IPS DF 19.7 (cell line): ENCODE measurements at places on chromosomes 2 and 18.

GRCh38 chr2:37881397-37881796 lies 43.7 kb upstream of the RMDN2 start:
- DNase-seq = no peak

- DNase-seq = no peak
These were observed 233.4 kb upstream of the COPS8 start for GRCh38 chr2:236852100-236852976.

- no peak for DNase-seq
These were observed 236.4 kb downstream of the ALPK2 start for GRCh38 chr18:58392324-58393000.

DNA sequence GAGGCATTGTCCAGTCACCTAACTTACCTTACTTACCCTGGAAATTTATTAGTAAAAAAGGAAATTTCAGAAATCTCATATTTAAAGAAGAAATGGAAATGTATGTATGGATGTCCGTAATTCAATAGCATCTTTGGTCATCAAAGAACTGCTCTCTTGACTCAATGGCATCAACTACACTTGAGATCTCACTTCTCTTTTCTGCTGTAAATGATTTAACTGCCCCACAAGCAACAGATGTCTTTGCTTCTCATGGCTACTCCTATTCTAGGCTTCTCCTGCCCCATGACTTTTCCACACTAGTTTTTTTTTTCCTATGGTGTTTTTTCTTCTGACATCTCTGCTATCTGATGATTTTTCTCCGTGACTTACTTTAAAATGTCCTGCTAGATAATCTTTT lies 34.0 kb upstream of the ERMN start:
- no peak for DNase-seq

DNA sequence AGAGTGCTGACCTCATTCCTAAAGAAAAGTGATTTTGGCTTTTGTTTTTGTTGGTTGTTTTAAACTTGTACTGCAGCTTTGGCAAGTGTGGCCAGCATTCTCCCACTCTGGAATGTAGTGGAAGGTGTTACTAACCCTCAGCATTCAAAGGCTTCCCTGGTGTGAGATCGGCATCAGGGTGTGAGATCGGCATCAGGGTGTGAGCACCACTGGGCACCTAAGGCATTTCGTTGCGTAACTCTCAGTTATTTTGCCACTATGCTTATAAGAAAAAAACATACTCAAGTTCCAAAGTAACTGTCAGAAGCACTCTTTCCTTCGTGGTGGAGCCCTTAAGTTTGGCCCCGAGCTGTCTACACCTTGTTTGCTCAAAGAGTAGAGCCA lies 1.7 kb downstream of the CYBRD1 start:
- no peak for DNase-seq

- no peak for DNase-seq
These were observed 50.6 kb upstream of the DCC start for GRCh38 chr18:52289392-52289791.

GRCh38 chr2:58042486-58042970 lies 4.1 kb upstream of the VRK2 start:
- DNase-seq = no peak

- no peak for DNase-seq
These were observed 82.2 kb downstream of the ADD2 start for GRCh38 chr2:70685771-70686171.

DNA sequence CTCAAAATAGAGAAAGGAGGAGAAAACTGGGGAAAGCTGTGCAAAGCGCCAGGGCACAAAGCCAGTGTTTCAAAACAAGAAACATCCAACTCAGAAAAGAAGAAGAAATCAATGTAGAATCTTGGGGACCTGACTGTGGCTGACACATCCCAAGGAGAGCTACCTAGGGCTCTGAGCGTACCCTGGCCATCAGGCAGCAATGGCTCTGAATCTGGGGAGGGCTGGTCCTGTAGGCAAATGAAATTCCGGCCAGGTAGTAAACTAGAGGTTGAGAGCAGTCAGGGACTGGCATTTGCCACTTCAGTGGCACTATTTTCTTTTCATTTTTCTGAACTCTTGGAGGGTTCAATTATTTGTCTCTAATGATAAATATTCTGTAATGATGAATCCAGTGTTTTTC lies 525.8 kb downstream of the STK39 start:
- DNase-seq = no peak

DNA sequence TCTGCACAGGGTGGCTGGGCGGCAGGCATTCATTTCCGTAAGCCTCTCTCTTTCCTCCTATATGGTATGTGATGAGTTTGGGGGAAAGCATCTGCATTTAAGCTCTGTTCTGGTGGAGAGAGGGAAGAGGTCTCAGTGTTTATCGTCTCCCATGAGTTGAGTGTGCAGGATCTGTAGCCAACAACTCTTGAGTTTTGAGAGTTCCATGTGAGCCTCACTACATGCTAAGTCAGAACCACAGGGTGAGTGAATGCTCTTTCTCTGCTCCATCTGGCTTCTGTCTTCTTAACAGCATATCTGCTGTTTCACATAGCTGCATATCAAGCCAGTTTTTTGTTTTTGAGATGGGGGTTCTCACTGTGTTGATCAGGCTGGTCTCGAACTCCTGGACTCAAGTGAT lies 22.7 kb downstream of the RAB31 start:
- no peak for DNase-seq

GRCh38 chr2:144152817-144153271 lies 367.1 kb downstream of the ZEB2 start:
- no peak for DNase-seq

DNA sequence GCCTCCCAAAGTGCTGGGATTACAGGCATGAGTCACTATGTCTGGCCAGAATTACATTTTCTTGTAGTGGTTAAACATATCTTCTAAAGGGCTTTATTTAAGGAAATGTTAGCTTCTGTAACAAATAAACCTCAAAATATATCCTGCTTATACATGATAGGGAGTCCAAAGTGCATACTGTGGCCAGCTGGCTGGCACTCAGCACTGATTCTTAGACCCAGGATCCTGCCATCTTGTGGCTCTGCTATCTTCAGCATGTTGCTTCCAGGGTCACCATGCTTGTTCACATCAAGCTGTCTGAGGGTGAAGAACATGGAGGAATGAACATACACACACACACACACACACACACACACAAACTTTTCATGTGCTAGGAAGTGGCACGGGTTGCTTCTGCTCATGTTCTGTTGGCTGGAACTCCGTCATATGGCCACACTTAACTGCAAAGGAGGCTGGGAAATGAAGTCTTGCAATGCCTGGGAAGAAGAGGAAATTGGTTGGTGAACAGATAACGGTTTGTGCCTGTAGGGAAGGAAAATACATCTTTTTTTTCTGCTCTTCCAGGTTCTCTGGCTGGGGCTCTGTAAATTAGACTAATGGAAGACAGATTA lies 40.0 kb downstream of the NPPC start:
- no peak for DNase-seq

DNA sequence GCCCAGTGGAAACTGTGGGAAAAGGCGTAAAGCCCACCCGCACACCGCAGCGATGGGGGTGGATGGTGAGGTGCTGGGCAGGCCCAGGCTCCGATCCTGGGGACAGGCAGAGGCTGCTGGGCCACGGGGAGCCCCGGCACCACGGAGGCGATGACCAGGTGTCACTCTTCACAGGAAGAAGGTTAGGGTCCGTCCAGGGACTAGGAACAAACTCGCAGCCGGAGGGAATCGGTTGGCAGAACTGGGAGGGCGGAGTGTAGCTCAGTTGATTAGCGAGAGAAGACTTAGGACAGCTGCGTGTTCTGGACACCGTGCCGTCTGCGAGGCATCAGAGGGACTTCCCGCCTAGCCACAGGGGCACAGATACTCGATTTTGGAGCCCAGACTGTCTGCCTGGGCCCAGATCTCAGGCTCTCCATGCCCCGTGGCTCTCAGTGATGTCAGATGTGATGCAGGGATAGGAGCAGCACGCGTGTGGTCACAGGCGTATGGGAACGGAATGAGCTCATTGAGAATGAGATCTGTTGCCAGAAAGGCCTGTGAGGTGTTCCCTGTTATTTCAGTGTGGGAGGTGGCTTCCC lies 16.1 kb upstream of the ALLC start:
- DNase-seq = no peak

DNA sequence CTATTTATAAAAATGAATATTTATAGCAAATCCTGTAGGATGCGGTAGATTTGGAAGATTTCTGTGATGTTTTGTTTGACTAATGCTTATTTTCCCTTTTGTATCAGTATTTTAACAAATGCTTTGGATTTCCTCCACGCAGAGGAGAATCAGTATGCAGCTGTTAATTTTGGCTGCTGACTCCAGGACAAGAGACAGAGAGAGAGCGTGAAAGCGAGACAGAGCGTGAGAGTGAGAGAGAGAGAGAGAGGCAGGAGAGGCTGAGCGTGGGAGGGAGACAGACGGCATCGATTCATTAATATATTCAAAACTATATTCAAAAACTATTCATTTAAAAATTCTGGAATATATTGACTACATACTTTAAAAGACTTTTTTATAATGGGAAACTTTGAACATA lies 62.5 kb downstream of the RRM2 start:
- no peak for DNase-seq

GRCh38 chr2:44016282-44016681 lies 20.5 kb upstream of the LRPPRC start:
- DNase-seq = peak; percentile 56

GRCh38 chr18:37787452-37787851 lies 221.9 kb upstream of the CELF4 start:
- DNase-seq = no peak

GRCh38 chr2:42457011-42457410 lies 36.8 kb downstream of the KCNG3 start:
- no peak for DNase-seq

GRCh38 chr2:159124931-159125467 lies 156.6 kb downstream of the TANC1 start:
- DNase-seq = no peak

DNA sequence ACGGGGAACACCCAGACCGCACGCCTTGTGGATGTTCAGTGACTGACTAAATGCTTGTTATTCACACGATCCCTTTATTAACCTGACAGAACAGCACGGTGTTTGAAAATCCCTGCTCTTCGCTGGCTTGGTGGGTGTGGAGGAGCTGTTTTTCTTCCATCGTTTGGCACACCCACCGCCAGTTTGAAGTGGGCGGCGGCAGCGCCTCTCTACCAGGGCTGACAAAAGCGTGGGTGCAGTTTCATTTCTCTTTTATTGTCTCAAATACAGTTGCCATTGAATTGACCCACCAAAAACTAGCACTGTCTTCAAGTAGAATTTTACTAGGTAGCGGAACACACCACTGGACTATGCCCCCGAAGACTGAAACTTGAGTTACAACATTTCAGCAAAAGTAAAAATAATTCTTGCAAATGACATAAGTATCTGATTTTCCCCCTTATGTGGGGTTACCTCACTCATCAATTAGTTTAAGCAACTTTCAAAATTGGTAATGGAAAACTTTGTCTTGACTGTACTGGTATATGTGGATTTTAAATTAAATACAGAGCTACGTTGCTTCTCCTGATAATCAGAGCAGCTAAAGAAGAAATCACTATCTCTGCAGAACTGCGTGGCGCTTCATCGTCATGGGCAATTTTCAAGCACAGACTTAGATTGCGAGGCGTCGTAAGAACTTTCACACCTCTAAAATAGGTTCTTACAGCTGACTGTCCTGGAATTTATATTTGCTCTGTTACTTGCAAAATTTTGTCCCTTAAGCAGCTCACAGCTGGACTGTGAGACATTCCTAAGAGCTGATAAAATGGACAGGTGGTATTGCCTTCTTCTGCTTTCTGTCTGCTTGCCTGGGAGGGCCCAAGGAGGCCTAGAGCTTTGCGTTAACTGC lies 60.9 kb downstream of the LDLRAD4 start:
- no peak for DNase-seq

DNA sequence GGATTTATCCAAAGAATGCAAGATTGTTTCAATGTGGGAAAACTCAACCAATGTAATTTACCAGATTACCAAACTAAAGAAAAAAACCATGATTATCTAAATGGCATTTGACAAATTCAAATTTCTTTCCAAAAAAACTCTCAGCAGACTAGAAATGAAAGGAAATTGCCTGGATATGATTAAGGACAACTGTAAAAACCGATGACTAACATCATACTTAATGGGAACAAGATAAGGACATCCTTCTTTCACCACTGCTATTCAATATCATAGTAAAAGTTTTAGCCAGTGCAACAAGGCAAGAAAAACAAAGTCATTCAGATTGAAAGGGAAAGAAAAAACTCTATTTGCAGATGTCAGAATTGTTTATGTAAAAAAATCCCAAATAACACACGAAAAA lies 4.4 kb upstream of the CCDC150 start:
- no peak for DNase-seq

DNA sequence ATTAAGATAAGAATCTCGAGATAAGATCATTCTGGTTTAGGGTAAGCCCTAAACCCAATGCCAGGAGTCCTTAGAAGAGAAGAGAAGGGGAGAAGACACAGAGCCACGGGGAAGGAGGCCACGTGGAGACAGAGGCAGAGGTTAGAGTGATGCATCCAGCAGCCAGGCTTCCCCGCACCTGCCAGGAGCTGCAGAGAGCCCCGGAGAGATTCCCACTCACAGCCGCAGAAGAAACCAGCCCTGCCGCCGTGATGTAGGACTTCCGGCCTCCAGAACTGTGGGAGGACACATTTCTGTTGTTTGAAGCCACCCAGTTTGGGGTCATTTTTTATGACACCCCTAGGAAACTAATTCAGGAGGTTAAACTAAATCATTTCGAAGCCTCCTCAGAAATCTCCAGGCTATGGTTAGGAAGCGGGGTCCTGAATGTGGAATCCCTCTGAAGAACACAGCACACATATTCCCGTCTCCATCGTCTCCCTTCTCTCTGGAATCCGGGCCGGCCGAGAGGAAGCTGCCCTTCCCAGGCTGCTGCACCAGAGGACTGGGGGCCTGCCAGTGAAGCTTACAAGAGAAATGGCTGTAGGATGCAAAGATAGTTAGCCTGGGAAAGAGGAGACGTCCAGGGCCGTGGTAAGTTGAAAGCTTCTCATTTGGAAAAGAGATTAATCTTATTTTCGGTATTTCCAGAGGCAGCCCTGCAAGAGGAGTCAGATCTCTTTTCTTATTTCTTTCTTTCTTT lies 156.6 kb downstream of the TWIST2 start:
- DNase-seq = no peak

- DNase-seq = no peak
These were observed 150.7 kb downstream of the TSN start for GRCh38 chr2:121906170-121906569.

DNA sequence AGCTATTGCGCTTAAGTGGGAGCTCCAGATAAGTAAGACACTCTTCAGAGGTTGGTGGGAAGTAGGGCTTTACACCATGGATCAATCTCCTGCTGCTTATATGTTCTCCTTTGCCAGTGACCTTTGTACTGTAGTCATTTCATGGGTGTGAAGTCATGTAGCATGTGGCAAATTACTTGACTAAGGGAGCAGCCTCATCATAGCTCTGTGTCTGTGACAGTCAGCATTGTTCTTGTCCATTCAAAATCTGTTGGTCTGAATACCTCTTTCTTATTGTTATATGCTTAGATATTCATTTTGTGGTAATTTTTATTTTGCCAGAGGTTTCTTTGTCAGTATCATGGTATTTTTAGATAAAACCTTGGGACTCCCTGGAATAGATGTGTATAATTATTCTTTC lies 18.2 kb downstream of the SLC4A1AP start:
- DNase-seq = no peak

- no peak for DNase-seq
These were observed at the start of gene SOX11 for GRCh38 chr2:5691985-5692529. Gene SOX11 (plus strand): TSS chr2:5692384. CDS start chr2:5692722, 338 bp downstream.

GRCh38 chr2:237026981-237027711 lies 58.5 kb upstream of the COPS8 start:
- peak; percentile 60 for DNase-seq

- DNase-seq = no peak
These were observed 267.8 kb upstream of the NCKAP5 start for GRCh38 chr2:133835821-133836619.
